ENCODE measurements at places on chromosomes 7 and 10.

DNA sequence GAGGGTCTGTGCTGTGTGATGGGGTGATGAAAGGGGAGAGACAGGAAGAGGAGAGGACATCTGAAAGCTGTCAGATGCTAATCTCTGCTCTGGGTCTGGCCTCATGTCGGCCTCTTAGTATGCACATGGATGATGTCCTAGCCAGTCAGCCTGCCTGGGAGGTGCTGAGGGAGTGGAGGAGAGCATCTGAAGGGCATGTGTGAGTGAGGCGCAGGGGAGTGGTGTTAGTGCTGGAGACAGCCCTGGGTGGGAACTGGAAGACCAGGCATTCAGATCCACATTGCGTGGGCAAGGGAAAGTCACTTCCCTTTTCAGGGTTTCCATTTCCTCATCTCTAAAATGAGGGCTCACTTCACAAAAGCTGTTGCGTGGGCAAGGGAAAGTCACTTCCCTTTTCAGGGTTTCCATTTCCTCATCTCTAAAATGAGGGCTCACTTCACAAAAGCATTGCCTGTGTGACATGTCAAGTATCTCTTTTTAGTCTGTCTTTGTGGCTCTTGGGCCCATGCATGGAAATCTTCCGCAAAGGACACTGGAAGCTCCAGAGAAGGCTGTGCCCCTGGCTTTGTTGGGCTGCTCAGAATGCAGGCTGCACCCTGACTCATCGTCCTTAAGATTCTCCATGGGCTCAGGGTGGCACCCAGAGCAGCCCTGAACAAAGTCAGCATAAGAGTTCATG, 10.0 kb downstream of the SFTPD start:
- no peak for DNase-seq

DNA sequence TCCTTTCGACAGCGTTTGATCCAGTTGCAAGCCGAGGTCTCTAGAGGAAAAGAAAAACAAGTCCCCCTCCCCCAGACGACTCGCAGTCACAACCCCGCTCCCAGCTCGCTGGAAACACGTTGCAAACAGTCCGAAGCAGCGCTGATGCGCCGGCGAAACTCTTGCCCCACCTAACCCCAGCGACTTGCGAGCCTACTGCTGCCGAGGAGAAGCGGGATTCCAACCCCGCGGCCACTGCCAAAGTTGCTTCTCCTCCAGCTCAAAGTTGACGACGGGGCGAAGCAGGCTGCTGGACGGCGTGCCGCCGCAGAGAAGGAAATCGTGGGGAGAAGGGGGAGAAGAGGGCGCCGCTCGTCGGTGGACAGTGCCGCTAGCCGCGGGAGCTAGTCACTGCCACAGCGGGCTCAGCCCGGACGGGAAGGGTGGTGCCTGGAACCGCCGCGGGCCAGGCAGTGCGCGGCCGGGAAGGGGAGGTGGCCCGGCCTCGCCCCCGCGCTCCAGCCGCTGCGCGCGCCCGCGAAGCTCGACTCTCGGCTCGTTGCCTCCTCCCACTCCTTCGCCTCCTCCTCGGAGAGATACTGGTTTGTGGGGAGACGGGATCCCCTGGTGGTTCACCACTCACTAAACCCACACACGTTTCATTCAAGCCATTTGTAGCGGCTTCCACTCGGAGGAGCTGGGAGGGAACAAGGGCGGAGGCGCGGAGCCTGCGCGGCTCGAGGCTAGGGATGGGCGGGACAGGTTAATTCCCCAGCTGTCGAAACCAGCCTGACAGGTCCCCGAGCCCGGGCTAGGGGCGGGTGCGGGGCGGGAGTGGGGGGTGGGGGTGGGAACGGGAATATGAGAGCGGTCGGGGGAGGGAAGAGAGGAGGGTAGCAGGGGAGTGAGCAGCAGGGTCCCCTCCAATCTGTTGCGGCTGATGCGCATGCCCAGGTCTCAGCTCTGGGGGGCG, at the start of gene GPR37:
Gene GPR37, minus strand, starts transcription at position 392 of the 952 bp plus-strand sequence. CDS start 816 bp downstream, outside the sequence.
- DNase-seq = peak; percentile 52

GRCh38 chr7:151689196-151689971, 169.7 kb upstream of the RHEB start:
- DNase-seq = no peak

GRCh38 chr10:89643431-89643811, 1.6 kb downstream of the PANK1 start:
- DNase-seq = no peak

DNA sequence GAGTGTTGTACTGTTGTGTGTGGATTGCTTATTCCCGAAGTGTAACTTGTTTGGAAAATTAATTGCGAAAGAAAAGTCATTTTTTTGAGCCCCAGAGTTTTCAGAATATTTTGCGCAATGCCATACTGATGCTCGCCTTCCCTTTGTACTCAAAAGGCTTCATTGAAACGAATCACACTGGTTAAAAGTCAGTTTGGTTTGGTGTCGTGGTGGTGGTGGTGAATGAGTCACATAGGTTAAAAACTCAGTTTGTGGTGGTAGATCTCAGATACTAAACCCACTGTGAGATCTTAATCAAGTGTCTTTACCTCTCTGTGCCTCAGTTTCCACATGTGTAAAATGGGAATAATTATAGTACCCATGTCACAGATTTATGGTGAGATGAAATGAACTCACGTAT, 61.1 kb upstream of the IL6 start:
- DNase-seq = no peak

- no peak for DNase-seq
Measured at GRCh38 chr10:131822692-131823245, 78.0 kb upstream of the PPP2R2D start.
